ENCODE measurements at places on chromosomes 3 and 15.
A peak's percentile ranks its signal among the peaks of the same experiment; 100 is the strongest.

- DNase-seq = no peak
These were observed 50.7 kb upstream of the TPRG1 start for GRCh38 chr3:189121092-189121491.

DNA sequence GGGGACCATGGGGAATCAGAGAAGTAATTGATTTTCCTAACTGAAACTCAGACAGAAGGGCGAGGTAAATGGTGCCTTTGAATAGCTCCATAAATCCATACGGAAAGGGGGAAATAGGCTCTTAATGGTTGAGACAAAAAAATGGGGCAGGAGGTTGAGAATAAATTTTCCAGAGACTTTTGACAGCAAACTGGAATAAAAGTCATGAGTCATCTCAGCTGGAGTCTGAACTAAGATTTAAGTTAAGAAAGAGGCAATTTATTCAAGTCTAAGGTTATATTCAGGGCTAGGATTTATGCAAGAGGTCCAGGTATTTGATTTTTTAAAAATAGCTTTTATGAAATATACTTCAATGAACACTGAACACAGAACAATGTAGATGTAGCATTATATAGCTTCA is 238.7 kb upstream of the RORA start:
- no peak for DNase-seq

- DNase-seq = no peak
These were observed 46.5 kb upstream of the APEH start for GRCh38 chr3:49627634-49628033.

GRCh38 chr3:139430493-139430892 is 41.0 kb upstream of the COPB2 start:
- no peak for DNase-seq

DNA sequence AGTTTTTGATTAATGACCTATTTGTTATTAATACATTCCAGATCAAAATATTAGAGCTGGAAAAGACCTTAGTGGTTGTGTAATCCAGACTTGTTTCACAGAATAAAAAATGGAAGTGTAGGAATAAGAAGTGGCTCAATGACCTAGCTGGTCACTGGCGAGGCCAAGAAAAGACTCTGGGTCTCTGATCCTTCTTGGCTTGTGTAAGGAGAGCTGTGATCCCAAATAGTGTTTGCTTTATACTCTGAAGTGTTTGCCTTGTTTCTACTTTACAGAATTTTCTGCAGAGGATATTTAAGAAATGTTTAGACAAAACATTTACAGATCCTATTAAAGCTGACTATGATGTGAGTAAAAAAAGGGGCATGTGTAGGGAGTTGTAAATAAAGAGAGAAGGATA is 7.1 kb downstream of the C3orf85 start:
- no peak for DNase-seq

- DNase-seq = no peak
These were observed 268.5 kb downstream of the CLSTN2 start for GRCh38 chr3:140203510-140203909.

DNA sequence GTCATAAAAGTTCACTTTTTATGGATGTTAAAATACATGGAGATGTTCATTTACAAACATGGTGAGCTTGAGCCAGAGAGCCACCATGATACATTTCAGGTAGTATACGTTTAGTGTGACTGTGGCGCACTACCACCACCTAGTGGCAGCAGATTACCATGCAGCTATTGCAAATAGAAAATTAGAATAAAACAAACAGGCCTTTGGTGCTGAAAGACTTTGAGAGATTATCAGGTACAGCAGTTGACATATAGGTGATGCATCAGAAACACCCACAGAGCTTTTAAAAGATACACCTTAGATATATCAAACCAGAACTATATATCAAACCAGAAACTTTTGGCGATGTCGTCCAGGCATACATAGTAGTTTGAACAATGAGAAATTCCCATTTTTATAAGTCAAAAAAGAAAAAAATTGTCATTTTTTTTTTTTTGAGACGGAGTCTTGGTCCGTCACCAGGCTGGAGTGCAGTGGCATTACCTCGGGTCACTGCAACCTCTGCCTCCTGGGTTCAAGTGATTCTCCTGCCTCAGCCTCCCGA is 42.0 kb upstream of the ICE2 start:
- peak; percentile 77 for DNase-seq

GRCh38 chr3:2172561-2173171 is 74.0 kb downstream of the CNTN4 start:
- DNase-seq = no peak

DNA sequence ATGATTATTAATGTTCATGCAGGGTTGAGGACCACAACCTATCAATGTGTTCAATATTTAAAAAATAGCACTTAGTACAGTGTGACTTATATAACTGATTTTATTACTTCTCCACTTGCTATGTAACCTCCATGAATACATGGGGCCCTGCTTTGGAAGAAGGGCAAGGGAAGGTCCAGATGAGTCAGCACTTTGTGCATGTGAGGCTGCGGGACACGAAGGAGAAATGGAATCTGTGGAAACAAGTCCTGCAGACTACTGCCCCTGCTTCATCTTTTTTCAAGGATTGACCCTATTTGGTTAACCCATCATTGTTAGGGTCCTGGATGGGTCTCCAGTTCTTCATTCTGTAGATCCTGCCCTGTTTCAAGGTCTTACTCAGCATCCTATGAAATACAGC is 1.6 kb downstream of the NXPE3 start:
- DNase-seq = peak; percentile 91

DNA sequence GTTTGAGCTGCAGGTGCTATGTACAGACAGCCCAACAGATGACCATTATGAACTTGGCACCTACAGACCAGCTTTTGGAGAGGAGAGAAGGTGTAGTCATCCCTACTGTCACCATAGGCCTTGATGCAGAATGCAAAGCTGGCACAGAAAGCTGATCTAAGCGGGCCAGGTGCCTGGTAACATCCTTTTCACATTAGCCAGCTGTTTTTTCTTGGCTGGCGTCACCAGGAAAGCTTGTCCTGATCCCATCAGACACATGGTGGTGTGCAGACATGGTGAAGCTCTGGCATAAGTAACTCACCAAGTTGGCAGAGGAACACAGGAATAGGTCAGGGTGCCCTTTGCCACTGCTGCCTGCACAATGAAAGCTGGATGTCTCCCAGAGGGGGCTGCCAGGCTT is 97.2 kb upstream of the MB21D2 start:
- DNase-seq = no peak

Data from IMR-90 (cell line).